ENCODE measurements at places on chromosomes 1 and 21.

DNA sequence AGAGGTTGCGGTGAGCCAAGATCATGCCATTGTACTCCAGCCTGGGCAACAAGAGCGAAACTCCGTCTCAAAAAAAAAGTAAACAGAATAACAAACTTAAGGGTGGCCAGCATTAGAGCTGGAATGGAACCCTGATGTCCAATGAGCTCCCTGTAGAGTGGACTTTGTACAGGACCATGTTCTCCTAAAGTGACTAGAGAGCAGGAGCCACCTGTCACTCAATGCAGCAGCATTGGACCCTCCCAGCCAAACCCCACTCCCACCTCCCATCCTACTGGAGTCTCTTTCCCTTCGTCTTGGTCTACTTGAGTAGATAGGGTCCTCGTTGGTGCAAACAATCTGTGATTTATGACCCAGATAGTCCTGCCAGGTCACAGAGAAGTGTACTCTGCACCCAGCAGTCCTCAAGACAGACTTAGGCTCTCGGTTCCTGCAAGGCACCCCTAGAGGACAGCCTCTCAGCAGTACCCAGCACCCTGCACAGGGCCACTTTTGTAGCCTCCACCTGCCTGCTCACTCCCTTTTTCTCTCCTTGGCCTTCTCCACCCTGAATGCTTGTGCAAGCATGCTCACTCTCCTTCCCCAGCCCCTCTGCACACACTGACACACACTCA lies 69.2 kb upstream of the ZNF281 start:
- DNase-seq: no peak

DNA sequence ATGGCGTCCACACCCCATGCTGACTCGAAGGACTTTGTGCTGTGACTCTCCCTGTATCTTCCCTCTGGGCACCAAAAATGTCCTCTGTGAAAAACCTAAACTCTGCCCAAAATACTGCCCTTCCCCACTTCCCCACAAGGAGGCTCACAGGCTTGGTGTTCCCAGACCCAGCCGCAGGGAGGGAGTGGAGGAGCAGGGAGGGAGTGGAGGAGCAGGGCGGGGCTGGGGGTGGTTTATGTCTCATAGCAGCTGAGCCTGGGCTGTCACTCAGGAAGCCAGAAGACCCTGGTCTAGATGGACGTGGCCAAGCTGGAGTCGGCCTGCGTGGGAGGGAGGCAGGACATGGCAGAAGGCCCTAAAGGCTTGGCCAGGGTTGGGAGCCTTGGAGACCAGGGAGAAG lies 461.7 kb downstream of the PTPRU start:
- DNase-seq: no peak

DNA sequence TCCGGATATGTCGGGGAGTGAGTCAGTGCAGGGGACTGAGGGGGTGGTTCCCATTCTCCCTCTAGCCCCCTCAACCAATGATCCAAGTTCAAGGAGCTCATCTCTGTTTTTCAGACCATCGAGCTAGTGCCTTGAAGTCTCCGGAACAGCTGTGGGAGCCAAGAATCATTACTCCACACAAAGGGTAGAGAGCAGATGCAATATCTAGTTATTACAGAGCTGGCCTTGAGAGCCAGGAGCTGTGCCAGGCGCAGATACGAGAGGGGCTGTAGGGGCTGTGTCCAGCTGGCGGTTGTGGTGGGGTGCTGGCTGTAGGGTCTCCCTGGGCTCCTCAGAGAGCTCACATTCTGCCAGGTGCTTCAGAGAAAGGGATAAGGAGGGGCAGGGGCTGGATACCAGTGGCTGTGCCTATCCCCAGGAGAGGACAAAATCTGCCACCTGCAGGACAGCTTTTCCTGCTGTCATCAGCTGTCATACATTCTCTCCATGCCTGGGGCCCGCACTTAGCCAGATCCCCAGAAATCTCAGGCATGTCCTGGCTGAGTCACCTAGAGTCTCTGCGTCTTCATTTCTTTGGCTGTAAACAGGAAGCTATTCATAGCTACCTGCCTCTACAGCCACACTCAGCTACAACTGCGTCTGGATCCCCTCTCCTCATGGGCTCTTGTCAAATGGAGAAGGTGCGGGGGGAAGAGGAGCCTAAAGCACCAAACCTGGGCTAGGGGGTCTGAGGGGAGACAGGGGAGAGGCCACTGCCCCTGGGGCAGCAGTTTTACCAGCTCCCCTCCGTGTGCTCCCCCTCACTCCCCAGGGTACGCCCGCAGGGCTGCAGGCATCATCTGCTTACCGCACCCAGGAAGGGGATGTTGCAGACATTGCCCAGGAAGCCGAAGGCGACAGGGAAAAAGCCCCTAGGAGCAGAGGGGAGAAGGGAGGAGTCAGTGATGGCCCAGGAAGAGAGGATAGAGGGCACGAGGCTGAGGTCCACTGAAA lies 2.4 kb upstream of the KISS1 start:
- peak; percentile 34 for DNase-seq

DNA sequence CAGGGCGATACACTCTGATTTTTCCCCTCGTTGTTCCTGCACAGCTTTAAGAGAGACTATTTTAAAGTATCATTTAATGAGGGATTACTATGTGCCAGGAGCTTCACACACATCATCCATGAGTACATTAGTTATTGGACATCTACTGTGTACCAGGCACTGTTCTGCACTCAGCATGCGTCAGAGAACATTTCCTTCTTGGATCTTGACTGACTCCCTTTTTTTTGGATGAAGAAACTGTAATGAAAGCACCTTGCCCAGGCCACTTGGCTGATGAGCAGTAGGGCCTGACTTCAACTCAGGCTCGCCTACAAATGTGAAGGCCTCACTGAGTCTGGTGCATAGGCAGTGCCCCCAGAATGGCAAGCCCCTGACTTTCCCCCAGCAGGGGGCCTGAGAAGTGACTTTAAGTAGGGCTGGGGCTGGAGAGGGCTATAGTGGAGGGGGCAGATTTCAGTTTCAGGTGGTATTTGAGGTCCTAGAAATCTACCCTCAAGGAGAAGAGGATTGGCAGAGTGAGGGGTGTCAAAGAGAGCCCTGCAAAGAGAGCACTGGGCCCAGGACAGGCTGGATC lies 50.0 kb downstream of the PTPRU start:
- no peak for DNase-seq

GRCh38 chr1:180157576-180158057 lies 2.9 kb downstream of the QSOX1 start:
- no peak for DNase-seq

All from GM04503 (cell line).